ENCODE measurements at places on chromosomes 11 and 22.

- no peak for DNase-seq
Observed at GRCh38 chr11:92759571-92760214, 209.8 kb upstream of the MTNR1B start.

DNA sequence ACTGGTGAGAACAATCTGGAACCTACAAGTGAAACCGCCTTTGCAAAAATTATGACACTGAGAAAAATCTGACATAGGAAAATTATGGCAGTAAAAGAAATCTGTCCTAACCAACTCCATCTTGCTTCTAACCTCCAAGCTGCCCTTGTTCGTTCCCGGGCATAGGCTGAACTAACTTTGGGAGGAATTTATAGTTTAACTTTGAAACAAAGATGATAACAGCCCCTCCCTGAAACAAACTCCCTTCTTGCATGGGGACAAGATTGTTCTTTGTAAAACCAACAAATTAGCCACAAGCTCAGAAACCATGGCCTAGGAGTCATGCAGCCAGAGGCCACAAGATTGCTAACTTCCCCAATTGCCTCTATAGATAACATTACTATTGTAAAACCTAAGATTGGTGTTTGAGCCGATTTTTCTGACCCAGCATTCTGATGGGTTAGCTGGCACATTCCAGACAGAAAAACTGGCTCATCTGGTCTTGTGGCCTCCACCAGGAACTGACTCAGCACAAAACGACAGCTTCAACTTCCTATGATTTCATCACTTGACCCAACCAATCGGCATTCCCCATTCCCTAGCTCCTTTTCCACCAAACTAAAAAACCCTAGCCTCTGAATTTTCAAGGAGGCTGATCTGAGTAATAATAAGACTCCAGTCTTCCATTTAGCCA is 3.6 kb upstream of the CCDC81 start:
- no peak for DNase-seq

DNA sequence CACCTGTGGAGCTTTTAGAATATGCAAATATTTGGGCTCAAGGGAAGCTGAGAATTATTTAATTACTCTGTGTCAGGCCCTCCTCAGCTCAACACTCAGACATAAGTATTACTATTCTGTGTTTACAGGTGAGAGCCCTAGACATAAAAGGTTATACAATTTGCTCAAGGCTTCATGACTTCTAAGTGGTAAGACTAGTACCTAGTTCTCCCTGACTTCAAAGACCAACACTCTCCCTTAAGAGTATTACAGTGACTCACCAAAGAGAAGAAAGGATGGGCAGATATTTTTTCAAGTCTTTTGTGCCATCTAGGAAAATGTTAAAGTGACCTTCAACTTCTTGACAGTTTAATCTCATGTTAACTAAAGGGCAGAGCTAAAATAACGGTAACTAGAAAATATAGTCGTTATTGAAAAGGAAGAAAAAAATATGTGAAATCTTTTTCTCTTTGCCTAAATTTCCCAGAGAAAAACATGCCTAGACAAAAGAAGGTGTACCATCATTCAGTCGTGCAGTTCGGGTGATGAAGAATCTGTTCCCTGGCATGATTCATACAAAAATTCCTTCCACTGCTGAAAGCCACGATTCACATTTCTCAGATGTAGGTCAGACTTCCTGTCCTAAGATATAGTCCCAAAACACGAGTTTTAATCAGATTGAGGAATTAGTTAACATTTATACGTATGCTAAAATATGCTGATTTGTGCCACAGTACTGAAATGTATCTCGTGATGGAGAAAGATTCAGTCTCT is 849.1 kb upstream of the API5 start:
- DNase-seq = no peak

DNA sequence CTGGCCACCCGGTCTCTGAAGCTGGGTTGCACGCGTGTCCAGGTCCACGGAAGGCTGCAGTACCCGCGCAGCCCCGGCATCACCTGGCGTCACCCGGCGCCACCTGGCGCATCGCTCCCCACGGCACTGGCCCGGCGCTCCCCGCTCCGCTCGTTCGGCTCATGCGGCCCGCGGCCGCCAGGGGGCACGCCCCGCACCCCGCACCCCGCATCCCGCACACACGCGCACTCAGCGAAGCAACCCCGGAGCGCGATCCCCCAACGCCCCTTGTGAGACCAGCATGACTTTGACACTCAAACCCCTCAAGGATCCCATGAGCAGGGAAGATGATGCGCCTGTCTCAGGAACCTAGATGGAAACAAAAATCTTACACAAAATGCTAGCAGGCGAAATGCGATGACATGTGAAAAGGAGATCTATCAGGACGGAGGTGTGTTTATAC is 11.9 kb downstream of the B3GNT6 start:
- peak; percentile 43 for DNase-seq

- DNase-seq = no peak
Observed at GRCh38 chr11:108206171-108206570, 16.3 kb downstream of the NPAT start.

GRCh38 chr11:61725781-61726231 is 26.6 kb upstream of the MYRF start:
- no peak for DNase-seq

DNA sequence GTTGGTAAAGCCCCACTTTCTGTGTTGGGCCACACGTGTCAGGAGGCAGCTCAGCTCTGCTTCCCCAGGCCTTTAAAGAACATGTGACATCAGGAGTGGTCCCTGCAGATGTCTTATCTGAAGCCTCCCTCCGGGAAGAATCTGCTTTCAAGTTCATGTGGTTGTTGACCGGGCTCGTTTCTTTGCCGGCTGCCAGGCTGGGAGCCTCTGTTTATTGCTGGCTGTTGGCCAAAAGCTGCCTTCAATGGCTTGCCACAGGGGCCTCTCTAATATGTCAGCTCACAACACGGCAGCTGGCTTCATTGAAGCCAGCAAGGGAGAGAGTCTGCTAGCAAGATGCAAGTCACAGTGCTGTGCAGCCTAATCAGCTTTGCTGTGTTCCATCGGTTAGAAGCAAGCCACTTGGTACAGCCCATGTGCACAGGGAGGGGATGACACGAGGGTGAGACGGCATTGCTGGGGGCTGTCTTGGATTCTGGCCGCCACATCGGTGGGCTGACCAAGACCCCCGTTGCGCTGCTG is 14.6 kb downstream of the MRGPRF start:
- no peak for DNase-seq

GRCh38 chr11:13210424-13210823 is 67.2 kb upstream of the BMAL1 start:
- DNase-seq = no peak

GRCh38 chr11:15940462-15941205 is 415.7 kb downstream of the SOX6 start:
- DNase-seq = no peak

GRCh38 chr22:18024956-18025720 is 777 bp upstream of the MICAL3 start:
- no peak for DNase-seq

DNA sequence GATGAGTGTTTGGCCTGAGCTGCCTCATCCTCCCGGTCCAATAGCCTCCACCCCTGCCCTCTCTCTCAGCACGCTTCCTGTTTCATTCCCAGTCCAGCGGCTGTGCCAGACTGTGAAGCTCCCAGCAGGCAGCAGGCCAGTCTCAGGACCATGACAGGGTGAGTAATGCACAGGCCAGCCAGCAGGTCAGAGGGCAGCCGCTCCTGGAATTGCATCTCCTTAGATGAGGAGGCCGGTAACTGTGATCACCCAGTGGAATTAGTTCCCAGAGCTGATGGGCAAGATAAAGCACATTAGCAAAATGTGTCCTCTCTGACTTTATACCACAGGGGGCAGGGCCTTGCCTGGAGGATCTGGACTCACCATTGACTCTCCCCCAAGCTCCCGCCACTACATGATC is 251.2 kb downstream of the ETS1 start:
- DNase-seq = no peak

DNA sequence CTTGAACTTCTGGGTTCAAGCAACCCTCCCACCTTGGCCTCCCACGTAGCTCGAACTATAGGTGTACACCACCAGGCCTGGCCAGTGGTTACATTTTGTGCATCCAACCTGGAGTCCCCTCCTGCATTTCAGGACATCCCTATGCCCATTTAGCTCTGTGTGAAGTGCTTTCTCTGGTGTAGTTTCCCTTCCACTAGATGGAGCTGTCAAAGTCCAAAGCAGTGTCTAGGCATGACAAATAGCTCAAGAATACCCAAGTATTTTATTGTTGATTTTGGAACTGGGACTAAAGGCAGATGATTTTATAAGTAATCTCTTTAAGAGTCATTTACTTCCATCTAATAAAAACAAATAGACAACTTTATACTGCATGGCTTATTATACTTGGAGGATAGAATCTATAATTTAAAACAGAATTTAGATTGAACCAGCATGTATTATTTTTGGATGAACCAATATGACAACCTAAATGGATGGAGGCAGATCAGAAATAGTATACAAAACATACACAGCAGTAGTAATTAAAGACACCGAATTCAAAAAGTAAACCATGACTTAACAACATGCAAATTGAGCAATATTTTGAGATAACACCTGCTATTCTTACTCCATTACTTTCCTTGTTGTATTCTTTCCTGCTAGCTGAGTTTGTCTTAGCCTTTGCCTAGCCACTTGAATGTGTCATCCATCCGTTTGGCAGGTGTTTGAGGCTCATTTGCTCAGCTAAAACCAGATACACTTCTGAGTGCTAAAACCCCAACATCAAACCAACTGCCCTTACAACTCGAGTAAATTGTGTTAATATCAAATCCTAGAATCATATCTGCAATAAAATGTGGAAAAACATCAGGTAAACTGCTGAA is 37.7 kb downstream of the EIF4ENIF1 start:
- DNase-seq = no peak

DNA sequence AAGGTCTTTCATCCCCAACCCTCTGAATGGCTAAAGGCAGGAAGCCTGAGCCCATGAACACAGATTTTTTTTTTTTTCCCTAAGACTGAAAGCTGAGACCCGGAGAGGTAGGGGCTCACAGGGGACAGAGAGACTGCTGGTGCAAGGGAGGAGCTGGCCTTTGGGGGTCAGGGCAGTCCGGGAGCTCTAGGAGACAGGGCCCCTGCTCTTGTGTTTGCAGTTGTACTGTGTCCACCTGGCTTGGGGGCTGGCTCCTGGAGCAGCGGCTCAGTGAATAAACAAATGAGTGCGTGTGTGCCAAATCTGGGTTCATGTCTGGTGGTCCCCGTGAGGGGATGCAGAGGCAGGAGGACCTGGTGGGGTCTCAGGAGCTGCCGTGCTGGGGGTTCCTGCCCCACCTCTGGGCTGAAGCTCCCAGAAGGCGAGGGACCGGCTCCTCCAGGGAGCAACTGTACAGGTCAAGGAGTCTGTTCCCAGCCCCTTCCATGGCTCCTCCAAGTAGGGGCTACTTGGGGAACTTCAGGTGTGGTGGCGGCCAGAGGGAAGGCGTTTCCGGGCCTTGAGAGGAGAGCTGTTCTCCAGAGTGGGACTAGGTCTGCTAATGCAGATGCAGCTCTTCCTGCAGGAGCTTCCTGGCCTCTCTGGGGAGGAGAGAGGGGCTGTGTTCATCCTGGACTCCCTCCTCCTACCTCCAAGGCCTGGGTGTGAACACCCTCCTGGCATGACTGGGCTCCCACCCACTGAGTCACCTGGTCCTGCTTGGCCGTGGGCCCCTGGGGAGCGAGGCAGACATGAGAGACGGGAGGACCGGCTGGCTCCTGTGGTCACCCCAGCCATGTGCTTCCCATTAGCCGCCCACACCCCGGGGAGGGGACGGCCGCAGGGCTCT is 57.6 kb downstream of the FBXO7 start:
- no peak for DNase-seq

GRCh38 chr11:27041141-27041899 is 705 bp downstream of the BBOX1 start:
- no peak for DNase-seq

DNA sequence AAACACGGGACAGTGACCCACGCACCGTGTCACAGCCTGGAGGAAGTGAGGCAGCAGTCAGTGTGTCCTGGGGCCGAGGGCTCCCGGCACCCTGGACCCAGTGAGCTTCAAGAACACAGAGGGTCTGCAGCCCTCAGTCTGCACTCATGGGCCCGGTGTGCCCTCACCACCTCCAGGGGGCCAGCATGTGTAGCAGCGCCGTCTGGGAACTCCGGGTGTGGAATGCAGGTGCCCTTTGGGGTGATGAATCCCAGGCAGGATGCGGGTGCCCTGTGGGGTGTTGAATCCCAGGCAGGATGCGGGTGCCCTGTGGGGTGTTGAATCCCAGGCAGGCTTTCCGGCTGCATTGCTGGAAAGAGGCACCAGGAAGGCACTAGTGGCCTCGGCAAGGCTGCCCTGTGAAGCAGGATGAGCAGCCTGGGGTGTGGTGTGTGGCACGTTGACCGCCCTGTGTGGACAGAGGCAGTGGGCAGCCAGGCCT is 1399.9 kb downstream of the BRD1 start:
- no peak for DNase-seq
